Stimulated activated CD8-positive, alpha-beta memory T cell treated with anti-CD3 and anti-CD28 coated beads, Interleukin-4, amount 100 ng/mL, for 4 hours (primary cell): ENCODE measurements at places on chromosomes 12 and 14.

- DNase-seq: no peak
Measured at GRCh38 chr12:98699586-98699985, 54.5 kb downstream of the APAF1 start.

GRCh38 chr12:7376196-7376595 is 67.8 kb downstream of the CD163L1 start:
- no peak for DNase-seq

DNA sequence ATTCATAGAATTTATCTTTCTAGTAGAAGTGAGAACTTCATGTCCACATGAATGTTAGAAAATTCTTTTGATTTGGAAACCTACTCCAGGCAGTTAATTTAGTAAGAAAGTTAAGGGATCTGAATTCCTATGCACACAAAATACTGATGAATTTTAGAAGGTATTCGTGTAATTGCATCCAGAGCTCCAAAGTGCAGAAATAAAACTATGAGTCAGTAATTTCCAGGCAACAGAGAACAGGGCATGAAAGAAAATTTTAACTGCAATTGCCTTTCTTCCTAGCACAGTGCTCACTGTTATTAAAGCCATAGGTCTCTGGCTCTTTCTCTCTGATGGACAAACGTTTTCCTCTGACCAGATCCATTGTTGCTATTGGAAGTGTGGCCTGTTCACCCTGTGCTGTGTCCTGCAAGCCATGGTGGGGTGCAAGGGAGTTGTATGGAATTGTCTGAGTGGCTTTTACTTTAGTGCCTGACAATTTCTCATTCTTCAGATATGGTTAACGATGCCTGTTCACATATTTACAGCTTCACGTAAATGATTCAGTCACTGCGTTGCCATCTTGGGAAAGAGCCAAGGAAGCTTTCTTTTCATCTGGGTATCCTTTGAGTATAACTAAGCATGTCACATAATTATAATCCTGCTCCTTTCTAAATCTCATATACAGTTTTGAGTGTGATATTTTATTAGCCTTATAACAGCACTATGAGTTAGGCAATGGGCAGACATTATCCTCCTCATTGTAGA is 145.1 kb downstream of the ACSS3 start:
- no peak for DNase-seq

- no peak for DNase-seq
Measured at GRCh38 chr14:22601996-22602395, 3.9 kb downstream of the ABHD4 start.

GRCh38 chr12:88630561-88630960 is 50.3 kb upstream of the KITLG start:
- no peak for DNase-seq

DNA sequence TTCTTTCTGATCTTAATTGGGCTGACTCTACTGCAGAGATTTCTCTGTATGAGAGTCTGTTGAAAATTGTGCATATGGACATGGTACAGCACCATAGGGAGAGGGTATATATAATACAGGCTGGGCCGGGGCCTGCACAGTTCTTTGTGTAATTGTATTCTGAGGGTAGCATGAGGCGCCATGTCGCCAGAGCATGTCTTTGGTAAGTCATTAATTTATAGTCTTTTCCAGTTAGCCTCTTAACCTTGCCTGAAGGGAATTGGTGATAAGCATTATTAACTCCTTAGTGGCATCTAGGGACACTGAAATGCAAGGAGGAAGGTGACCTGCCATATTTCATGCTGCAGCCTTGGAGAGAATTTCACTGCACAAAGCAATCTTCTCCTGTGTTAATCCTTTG is 569.9 kb downstream of the TMTC2 start:
- DNase-seq: no peak

GRCh38 chr14:94971750-94972149 is 185.6 kb downstream of the DICER1 start:
- DNase-seq: no peak

DNA sequence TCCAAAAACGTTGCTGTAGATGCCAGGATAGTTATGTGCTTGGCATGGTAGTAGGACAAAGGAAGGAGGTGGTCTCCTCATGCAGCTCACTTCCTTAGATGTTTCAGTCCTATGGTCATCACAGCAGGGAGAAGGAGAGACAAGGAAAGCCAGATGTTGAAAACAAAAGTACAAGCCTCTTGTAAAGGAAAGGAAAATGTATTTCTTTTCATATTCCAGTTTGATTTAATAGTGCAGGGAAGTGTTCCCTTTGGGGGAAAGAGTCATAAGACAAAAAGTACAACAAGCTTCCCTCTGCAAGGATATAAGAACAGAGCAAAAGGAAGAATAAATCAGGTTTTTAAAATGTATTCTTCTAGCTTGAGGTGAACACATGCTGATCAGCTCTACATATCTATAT is 8.6 kb upstream of the TMCC3 start:
- no peak for DNase-seq

- no peak for DNase-seq
Measured at GRCh38 chr12:66217342-66217917, 28.4 kb downstream of the IRAK3 start.

- no peak for DNase-seq
Measured at GRCh38 chr12:24979976-24980730, 31.3 kb upstream of the BCAT1 start.

DNA sequence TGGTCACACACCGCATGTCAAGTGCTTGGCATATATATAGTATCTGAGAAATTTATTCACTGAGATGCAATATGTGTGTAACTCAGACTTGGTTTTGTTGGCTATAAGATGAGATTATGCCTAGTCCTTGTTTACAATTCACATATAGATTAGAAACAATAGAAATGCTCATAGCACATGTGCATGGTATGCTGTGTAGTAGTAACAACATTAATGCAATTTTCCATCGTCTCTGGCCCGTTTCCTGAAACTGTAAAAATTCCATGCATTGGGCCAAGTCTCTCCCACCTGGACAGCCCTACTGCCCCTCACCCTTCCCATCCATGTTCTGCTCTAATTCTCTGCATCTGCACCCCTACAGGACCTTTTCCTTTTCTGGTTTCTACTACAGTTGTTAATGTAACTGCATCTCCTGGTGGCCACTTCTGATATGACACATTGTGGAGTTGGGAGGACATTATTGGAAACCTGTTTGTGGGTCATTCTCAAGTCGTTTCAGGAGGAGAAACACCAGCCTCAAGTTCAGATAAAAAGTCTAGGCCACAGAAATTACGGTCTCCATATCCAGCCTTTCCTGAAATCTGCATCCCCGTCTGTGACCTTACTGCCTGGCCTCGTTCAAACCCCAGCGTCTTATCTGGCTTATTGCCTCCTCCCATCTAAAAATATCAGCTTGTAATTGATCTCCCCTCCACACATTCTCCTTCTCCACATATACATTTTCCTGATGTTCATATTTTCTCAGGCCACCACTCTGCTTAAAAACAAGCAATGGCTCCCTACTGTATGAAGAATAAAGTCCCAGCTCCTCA is 37.5 kb downstream of the EMP1 start:
- no peak for DNase-seq

DNA sequence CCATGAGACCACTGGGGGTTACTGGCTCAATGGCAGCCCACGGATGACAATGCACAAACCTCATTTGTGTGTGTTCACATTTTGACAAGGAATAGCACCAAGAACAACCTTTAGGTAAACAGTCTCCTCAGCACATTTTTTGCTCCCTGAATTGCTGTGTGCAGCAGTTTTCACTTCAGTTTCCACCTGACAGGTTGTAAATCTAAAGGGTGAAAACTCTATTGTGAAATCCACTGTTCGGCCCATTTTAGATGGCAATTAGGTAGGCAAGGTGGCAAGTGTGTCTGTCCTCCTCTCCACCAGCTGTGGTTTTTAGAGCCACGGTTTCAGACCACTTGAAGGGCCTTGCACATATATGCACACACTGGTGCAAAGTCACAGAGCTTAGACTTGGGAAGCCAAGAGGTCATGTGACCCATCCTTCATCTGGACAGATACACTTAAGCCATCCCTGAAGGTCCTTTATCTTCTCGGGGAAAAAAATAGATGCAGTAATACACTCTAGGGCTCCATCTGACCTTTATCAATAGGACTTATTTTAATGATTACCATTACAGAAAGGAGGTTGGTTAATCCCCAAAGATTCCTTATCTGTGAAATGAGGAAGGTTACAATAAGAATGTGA is 23.2 kb downstream of the HAL start:
- no peak for DNase-seq

DNA sequence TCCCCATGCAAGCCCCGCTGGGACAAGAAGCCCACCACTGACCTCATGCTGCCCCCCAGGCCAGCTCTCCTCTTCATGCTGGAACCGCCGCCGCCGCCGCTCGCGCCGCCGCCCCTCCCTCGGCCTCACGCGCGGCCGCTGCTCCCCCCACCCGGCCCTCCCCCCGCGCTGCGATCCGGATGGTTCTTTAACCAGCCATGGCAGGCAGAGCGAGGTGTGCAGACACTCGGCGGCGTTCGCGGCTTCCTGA is at the start of gene DCAF5:
TSS of gene DCAF5 (minus strand) at position 218 of the 250 bp plus-strand sequence. CDS start at position 77, 141 bp downstream.
- peak; percentile 90 for DNase-seq

DNA sequence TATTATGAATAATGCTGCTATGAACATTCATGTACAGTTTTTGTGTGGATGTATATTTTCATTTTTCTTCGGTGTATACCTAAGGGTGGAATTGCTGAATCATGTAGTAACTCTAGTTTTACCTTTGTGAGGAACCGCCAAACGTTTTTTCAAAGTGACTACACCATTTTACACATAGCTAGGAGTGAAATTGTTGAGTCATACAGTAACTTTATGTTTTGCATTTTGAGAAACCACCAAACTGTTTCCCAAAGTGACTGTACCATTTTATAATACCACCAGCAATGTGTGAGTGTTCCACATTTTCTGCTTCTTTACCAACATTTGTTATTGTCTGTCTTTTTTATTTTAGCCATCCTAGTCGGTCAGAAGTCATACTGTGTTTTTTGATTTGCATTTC is 3.1 kb upstream of the TPH2 start:
- no peak for DNase-seq

GRCh38 chr14:50978888-50979287 is 34.6 kb upstream of the PYGL start:
- DNase-seq: no peak

DNA sequence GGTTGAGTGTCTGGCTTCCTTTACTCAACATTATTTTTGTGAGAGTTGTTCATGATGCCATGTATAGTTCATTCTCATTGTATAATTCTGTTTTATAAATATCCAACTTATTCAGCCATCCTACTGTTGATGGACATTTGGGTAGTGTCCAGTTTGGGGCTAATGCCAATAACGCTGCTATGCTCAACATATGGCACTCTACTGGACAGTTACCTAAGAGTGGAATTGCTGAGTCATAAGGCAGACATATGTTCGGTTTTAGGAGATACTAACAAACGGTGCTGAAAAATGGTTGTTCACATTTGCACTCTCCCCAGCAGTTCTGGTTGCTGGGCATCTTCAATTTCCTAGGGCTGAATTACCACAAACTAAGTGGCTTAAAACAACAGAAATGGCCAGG is 28.7 kb upstream of the P2RX4 start:
- DNase-seq: no peak

GRCh38 chr14:20615996-20616395 is 24.8 kb upstream of the RNASE12 start:
- no peak for DNase-seq

GRCh38 chr12:39467432-39467870 is 24.5 kb upstream of the KIF21A start:
- DNase-seq: no peak

DNA sequence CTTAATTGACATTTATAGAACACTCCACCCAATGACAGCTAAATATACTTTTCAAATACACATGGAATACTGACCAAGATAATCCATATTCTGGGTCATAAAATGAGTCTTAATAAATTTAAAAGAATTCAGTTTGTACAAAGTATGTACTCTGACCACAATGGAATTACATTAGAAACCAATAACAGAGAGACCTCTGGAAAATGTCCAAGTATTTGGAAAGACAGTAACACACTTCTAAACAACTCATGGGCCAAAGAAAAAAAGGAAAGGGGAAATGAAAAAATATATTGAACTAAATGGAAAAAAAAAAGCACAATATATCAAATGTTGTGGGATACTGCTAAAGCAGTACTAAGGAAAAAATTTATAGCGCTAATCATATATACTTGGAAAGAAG is 52.0 kb downstream of the CRACR2A start:
- DNase-seq: no peak

- DNase-seq: no peak
Measured at GRCh38 chr14:66003082-66003730, 483.0 kb upstream of the CCDC196 start.

- DNase-seq: no peak
Measured at GRCh38 chr12:82414044-82414443, 55.7 kb downstream of the METTL25 start.

GRCh38 chr14:104499784-104500760 is 79.5 kb upstream of the C14orf180 start:
- DNase-seq: no peak

- no peak for DNase-seq
Measured at GRCh38 chr12:104482748-104483147, 26.0 kb downstream of the CHST11 start.

DNA sequence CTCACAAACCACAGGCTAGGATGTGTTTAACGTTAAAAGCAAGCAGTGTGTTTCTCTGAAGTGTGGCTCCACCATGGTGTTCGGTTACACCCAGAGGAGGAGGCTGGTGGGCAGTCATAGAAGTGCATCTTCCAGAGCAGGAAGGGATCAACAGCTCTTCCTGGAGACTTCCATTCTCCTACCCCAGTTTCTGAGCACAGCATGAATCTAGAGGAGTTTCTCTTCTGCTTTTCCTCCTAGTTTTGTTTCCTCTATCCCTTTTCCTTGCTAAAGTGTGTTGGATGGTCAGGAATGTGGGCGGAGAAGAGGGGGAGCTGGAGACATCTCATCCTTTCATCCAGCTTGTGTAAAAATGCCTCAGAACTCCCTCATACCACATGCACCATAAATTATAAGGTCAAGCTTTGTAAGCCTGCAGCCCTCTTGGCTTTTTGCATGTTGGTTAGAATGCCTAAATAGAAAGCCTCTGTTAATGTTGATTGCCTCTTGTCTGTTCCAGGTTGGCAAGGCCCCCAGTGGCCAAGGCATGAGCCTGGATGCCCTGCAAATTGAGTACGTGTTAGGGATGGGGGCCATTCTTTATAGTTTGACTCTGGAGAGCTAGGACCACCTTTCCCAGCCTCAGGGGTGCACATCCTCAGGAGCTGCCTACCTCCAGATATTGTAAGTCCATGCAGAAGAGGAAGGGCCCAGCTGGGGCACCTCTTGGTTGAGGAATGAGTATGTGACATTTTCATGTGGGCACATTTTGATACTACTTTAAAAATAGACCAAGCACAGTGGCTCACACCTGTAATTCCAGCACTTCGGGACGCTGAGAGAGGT is 4.0 kb upstream of the CKAP4 start:
- no peak for DNase-seq

GRCh38 chr12:53298164-53298563 is 1.3 kb upstream of the MYG1 start:
- DNase-seq: no peak

GRCh38 chr12:95083471-95083870 is 10.1 kb upstream of the NR2C1 start:
- no peak for DNase-seq

GRCh38 chr14:36068777-36069534 is 107.6 kb downstream of the PTCSC3 start:
- no peak for DNase-seq

GRCh38 chr14:21322716-21323115 is 42.8 kb downstream of the RPGRIP1 start:
- DNase-seq: no peak

- no peak for DNase-seq
Measured at GRCh38 chr14:99040052-99040451, 231.9 kb downstream of the BCL11B start.
